ENCODE measurements at places on chromosomes 1 and 21.

- DNase-seq, result no peak
Observed at GRCh38 chr1:54750596-54750995, 13.7 kb downstream of the PARS2 start.

DNA sequence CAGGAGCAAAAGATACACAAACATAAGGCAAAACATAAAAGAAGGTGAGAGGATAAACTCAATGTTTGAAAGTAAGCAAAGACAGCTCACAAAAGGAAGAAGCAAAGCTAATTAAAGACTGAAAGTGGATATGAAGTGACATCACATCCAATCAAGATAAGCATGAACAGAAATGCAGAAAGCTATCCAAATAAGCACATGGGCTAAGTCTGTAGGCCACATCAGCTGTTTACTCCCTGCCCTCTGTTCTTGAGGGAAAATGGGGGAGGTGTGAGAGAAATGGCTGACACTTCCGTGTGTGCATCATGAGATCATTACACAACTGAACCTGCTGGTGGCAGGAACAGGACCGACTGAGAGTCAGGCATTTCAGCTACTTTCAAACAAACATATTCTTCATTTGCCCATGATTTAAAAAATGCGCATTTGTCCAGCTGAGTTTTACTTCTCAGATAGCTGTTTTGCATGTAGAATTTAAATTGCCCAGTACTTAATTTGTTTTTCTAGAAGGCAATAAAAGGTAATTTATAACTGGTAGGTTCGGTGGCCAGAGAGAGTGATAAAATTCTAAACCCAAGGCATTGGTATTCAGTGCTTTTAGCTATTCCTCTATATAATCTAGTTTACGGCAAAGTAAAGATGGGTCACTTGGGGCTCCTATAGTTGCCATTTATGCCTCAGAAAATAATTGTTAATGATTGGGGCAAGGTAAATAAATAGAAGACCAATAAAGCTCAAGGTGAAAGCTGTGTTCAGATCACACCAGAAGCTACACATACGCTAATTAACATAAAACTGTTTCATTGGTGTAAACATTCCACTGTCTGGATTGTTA lies 27.2 kb upstream of the MAN1A2 start:
- no peak for DNase-seq

DNA sequence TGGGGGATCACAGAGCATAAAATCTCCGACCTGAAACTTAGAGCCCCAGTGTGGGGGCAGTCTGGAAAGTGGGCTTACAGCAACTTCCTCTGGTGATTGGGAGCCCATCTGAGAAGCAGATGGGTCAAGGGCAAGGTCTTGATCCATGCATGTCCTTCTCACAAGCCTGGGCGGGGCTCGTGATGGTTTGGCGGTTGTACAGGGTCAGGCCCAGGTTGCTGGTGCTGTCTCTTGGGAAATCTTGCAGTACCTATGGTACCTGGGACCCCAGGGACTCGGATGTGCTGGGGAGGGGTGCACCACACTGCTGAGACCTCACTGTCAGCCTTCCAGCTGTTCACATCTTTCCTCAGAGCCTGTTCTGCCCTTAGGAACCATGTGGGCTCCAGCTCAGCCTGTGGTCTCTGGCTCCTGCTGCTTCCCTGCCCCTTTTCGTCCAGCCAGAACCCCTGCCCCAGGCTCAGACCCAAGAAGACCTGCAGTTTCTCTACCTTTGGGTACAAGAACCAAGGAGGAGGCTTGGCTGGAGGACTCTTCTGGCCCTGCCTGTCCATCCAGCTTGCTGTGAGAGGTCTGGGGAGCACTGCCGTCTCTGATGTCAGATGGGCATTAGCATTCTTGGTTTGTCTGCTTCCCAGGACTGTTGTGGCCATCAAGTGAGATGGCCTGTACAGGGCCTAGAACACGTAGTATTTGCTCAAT lies 24.5 kb downstream of the WNT4 start:
- no peak for DNase-seq

DNA sequence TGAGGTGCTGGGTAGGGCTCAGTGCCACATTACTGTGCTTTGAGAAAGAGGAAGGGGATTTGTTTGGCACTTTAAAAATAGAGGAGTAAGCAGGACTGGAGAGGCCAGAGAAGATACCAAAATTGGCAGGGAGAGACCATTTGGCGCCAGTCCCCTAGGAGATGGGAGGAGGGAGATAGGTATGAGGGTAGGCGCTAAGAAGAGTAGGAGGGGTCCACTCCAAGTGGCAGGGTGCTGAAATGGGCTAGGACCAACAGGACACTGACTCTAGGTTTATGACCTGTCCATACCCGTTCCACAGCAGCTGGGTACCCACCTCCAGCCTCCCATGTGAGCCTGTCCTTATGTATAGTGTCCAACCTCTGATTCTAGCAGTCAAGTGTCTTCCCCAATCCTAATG lies 1.0 kb upstream of the CRTC2 start:
- DNase-seq, result no peak

DNA sequence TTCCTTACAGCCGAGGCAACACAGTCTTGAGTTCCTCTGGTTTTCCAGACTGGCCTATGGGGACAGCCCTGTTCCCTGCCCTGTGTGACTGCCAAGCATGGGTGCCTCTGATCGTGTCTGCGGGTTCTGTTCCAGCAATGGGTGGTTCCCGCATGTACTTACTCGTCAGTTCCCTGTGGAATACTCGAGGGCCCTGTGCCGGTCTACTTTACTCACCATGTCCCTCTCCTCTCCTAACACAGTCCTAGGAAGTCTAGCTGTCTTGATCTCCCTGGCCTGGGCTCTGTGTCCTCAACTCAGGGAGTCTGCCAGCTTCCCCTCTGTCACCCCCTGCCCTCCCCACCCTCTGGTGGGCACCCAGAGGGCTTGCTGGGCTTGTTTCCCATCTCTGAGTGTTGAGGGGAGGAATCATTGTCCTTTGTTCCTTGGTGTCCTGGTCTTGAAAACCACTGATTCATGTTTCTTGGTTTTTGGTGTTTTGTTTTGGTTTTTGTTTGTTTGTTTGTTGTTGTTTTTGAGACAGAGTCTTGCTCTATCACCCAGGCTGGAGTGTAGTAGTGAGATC lies 36.0 kb downstream of the TRAPPC10 start:
- no peak for DNase-seq

- DNase-seq, result no peak
Observed at GRCh38 chr1:93613898-93614297, 67.7 kb downstream of the BCAR3 start.

- DNase-seq, result no peak
Observed at GRCh38 chr1:175674186-175674585, 69.2 kb downstream of the TNR start.

GRCh38 chr1:40898431-40898901 lies 36.3 kb upstream of the CITED4 start:
- DNase-seq, result no peak

DNA sequence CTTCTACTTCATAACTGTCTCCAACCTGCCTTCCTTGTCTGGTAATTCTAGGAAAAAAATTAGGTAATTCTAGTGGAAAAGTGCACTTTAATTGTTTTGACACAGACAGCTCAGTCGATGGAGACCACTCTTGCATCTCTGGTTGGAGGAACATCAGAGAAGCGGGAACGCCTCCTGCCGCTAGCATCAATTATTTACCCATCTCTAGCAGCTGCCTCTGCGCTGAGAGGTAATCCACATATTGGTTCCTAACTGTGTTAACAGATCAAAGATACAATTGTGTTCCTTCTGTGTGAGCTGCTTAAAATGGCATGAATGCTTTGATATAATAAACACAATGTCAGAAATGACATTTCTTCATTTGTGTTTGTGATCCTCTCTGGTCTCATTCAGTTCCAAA lies 33.3 kb downstream of the C2CD2 start:
- DNase-seq, result no peak

GRCh38 chr1:153651771-153652170 lies 6.7 kb upstream of the SNAPIN start:
- DNase-seq, result no peak
